ENCODE measurements at places on chromosomes 2 and 18. TPM values are rescaled to one million over a fixed set of nuclear protein-coding genes. Genes with fewer than 3 reads are reported as not detected.

GRCh38 chr2:96528006-96528699 is 8.4 kb upstream of the ARID5A start:
- no peak for DNase-seq

DNA sequence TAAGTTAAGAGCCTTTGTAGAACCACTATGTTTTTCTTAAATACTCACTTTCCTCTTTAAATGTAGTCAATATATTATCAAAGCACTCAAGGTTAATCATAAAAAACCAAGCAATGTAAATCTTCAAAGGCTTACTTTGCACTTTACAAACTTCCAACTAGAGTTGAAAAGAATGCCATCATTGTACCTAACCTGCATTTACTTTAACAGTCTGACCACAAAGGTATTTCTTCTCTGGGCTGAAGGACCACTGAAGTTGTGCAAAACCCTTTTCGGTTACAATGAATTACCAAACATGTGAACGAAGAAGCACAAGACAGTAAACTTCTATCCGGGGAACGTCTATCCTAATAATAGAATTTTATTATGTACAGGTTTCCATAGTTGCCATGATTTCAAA is 3.0 kb downstream of the HNRNPLL start:
- DNase-seq = no peak

- no peak for DNase-seq
Observed at GRCh38 chr2:180219491-180219890, 212.4 kb upstream of the CWC22 start.

DNA sequence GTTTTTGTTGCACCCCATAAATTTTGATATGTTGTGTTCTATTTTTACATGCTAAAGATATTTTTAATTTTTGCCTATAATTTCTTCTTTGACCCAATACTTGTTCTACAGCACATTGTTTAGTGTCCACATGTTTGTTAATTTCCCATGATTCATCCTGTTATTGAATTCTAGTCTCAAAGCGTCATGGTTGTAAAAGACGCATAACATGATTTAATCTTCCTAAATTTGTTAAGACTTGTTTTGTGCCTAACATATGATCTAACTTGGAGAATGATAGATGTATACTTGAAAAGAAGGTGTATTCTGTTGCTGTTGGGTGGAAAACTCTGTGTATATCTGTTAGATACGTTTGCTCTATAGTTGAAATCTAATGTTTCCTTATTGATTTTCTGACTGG is 27.1 kb upstream of the SULT1C3 start:
- no peak for DNase-seq

GRCh38 chr18:75211953-75212750 is 1.6 kb downstream of the TSHZ1 start:
- DNase-seq = no peak

GRCh38 chr2:142095647-142096046 is 35.2 kb downstream of the LRP1B start:
- DNase-seq = no peak

DNA sequence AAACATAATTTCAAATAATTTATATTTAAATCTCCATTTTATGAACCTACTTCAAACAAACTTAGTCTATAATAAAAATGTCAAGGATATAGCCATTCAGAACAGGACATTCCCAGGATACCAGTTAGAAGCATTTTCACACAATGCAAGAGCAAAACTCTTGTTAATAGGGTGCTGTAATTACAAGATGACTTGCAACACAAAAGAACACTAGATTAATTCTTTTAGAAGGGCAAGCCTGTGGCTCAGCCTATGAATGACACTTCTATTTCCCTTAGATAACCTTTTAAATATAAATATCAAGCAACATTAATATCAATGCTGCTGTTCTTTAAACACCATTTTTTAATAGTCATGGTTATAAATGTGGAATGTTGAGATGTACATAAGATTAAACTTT is 157.9 kb upstream of the SCN7A start:
- DNase-seq = no peak

- no peak for DNase-seq
Observed at GRCh38 chr2:3902131-3902530, 198.8 kb downstream of the DCDC2C start.

DNA sequence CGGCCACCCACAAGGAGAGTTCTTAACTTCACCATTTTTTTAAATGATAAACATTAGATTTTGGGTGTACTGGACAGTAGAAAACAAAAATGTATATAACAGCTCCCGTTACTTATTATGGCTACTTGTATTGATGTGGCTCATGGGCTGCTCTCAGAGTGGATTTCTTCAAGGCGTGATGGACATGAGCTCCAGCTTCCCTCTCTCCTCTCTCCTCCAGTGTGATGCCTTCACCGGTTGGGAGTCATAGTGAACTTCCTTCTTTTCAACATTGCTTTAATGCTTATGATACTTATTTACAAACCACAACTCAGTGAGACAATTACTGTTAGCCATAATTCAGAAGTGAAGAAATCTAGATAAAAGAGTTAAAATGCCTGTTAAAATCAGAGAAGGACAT is 515.2 kb downstream of the RNF144A start:
- DNase-seq = no peak

- no peak for DNase-seq
Observed at GRCh38 chr2:62760026-62760425, 54.5 kb downstream of the EHBP1 start.

GRCh38 chr18:3579701-3580100 is 129.7 kb downstream of the TGIF1 start:
- DNase-seq = no peak

DNA sequence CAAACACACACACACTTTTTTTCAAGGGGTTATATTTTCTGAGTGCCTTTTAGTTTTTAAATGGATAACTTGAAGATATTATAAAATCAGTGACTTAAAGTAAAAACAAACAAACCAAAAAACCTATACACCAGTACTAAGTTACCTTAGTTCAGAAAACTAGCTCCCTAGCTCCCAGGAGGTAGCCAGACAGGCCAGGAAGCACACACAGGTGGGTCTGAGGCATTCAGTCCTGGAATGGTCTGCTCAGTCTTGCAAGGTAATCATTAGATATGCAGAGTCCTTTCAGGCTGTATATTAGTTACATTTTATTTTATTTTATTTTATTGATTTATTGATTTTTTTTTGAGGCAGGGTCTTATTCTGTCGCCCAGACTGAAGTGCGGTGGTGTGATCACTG is 10.7 kb upstream of the DYNC2LI1 start:
- DNase-seq = no peak

- DNase-seq = no peak
Observed at GRCh38 chr2:149160701-149161217, 122.3 kb downstream of the LYPD6B start.

The STAT4 gene
- total RNA-seq = 2.3 TPM

The DSG1 gene
- total RNA-seq = not detected

The MREG gene
- 2.9 TPM for total RNA-seq

The PUS10 gene
- total RNA-seq = 3.0 TPM

The ERICH2 gene
- total RNA-seq = not detected

The BBS5 gene
- total RNA-seq = 19.9 TPM

The GREB1 gene
- total RNA-seq = 8.1 TPM

Data from tibial nerve (tissue), 4 donors.